Fibroblast of skin of left biceps (primary cell): ENCODE measurements at places on chromosomes 1 and 21.

DNA sequence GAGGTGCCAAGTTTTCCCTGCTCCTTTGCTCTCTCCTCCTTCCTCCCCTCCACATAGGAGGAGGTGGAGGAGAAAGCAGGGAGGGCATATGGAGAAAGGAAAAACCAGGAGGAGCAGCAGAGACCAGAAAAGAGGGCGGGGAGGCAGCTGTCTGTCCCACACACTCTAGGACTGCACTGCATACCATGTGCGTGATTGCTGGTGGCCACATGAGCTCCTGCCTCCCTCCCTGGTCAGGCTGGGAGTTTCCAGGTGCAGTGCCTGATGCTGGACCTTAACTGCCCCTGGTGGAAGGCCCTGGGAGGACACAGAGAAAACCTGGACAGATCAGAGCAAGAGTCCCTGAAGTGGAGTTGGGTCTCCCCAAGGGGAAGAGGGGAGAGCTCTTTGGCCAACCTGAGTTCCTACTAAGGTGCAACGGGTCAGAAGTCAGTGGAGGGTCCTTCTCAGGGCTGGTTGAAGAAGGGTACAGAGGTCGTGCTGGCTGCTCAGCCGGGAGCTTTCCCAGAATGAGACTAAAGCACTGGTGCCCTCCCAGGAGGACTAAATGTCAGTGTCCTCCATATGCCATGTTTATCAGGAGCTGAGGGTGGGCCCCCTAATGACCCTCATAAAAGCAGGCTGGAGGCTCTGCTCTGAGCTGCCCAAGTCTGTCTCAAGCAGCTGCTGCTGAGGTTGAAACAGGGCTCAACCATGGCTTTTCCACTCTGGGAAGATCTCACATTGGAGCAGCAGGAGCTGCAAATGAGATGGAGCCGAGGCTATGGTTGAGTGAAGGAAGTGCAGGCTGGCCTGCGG lies 3.5 kb upstream of the LGR6 start:
- no peak for DNase-seq

DNA sequence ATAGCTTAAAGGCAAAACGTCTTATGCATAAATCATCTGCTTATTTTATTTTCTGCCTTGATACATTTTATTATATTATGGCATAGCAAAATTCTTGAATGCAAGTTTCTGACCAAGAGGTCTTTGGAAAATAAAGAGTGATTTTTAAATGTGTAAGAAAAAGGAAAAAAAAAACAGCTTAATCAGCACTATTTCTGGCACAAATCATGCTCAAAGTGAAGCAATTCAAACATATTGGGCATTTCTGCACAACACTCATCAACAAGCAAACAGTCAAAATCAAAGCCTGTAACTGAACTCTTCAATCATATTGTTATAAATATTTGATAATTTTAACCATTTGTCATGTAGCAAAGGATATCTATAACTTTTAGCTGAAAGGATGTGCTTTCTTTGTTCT lies 250.9 kb downstream of the PTPRC start:
- DNase-seq = no peak

- no peak for DNase-seq
Measured at GRCh38 chr1:228763561-228763960, 28.3 kb downstream of the RHOU start.

DNA sequence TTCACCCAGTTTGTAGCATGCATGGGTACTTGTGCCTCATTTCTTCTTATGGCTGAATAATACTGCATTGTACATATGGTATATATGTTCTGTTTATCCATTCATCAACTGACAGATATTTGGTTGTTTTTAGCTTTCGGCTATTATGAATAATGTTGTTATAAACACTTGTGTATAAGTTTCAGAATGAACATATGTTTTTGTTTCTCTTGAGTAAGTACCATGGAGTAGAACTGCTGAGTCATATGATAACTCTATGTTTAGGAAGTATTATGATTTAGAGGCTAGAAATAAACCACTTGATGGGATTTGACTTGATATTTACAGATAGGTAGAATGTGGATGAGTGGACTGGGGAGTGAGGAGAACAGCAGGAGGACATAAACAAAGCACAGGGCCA lies 48.6 kb downstream of the WNT2B start:
- DNase-seq = no peak

GRCh38 chr1:40927781-40928180 lies 51.7 kb upstream of the CTPS1 start:
- no peak for DNase-seq

DNA sequence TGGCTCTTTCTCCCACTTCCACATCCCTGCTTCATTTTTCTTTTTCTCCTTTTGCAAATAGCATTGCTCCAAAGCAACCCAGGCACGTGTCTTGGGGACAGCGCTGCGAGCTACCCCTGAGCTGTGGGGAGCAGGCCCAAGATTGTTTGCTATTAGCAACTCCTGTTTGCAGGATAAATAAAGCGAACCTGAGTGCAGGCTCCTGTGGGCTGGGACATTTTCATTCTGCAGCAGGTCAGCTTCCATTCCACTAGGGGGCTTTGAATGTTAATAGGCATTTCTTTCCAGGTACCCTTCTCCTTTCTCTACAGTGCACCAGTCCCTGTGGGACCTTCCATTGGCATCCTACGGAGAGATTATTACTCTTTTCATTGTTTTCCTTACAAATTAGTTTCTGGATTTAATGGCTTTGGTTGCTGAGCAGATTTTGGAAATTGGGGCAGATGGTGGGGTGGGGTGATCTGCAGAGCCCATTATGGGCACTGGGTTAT lies 54.0 kb downstream of the OLFML3 start:
- DNase-seq = no peak

- no peak for DNase-seq
Measured at GRCh38 chr1:175405766-175406165, 213.2 kb upstream of the KIAA0040 start.

DNA sequence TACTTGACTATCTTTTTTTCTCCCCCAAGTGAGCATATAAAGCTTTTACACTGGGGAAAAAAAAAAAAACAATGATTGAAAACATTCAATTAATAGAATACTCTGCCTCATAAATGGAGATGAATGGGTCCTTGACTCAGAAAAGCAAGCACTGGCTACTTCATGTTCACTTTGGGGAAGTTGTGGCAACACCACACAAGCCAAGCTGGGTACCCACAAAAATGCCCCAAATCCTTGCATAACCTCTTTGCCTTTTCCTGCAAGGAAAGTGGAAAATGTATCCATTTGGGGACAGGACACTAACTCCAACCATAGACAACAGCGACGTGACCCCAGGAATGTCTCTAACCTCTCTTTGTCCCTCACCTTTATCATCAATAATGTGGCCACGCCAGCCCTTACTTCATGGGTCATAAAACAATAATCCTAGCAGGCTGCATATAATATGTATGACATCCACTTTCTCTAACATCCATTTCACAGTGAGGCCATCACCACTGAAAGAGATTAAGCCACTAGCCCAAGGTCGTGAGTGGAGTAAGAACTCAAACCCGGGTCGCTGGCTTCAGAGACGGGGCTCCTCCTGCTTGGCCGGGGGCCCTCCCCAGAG lies 2.3 kb downstream of the ECE1 start:
- no peak for DNase-seq

GRCh38 chr1:16607433-16607851 lies 5.9 kb downstream of the NBPF1 start:
- no peak for DNase-seq

GRCh38 chr1:89659322-89660081 lies 26.6 kb downstream of the LRRC8C start:
- no peak for DNase-seq

DNA sequence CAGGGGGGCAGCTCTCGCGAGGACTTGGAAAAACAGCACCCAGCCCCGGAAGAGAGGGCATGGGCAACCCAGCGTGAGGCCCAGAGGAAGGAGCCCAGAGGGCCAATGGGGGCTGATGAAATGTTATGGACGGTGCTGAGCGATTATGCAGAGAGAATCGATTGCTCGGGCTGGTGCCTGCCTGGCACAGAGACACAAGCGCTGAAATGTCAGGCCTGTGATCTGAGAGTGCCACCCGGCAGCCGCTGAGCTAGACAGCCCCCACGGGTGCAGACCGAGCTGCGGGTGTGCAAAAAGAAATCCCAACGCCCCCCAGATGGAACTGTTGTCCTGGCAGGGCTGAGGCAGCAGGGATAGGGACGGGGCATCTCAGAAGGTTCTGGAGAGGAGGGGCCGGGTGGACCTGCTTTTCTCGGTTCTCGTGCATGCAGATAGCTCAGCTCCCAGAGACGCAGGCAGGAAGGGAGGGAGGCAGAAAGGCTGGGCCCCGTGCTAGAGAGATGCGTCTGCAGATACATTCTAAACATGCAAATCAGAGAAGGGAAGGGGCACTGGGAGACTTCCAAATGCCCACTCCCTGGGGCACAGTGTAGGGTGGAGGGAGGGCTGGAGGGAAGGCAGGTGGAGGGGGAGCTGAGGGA lies 41.5 kb downstream of the TAS1R2 start:
- no peak for DNase-seq

- no peak for DNase-seq
Measured at GRCh38 chr1:54370287-54370989, 35.8 kb downstream of the SSBP3 start.

DNA sequence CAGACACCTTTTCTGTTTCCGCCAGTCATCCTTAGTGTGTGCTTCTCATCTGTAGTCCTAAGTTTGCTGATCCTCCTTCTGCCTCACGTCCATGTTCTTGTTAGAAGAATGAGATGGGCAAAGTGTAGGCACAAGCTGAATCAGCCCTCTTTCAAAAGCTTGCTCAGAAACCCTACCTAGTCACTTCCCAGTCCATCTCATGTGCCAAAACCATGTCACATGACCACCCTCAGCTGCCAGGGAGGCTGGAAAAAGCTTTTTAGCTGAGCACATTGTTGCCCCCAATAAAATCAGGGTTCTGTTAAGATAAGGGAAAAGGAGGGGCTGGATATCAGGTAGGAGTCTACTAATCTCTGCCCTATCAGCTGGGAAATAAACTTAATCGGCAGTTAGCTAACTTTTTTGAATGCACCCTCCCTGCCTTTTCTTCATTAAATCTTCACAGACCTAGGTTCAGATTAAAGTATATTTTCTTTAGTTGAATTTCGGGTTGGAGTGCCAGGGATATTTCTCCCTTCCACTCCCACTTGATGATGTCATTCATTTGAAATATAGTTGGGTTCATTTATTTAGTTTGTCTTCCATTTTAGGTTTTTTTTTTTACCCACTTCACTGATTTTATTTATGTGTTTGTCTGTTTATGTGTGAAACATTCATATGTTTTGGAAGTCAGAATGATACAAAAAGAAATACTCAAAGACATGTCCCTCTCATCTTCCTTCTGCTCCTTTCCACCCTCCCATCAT lies 129.2 kb downstream of the ROR1 start:
- no peak for DNase-seq

GRCh38 chr1:18875107-18875795 lies 15.8 kb upstream of the TAS1R2 start:
- DNase-seq = peak; percentile 31

- DNase-seq = no peak
Measured at GRCh38 chr1:181803421-181803820, 258.1 kb downstream of the ZNF648 start.

DNA sequence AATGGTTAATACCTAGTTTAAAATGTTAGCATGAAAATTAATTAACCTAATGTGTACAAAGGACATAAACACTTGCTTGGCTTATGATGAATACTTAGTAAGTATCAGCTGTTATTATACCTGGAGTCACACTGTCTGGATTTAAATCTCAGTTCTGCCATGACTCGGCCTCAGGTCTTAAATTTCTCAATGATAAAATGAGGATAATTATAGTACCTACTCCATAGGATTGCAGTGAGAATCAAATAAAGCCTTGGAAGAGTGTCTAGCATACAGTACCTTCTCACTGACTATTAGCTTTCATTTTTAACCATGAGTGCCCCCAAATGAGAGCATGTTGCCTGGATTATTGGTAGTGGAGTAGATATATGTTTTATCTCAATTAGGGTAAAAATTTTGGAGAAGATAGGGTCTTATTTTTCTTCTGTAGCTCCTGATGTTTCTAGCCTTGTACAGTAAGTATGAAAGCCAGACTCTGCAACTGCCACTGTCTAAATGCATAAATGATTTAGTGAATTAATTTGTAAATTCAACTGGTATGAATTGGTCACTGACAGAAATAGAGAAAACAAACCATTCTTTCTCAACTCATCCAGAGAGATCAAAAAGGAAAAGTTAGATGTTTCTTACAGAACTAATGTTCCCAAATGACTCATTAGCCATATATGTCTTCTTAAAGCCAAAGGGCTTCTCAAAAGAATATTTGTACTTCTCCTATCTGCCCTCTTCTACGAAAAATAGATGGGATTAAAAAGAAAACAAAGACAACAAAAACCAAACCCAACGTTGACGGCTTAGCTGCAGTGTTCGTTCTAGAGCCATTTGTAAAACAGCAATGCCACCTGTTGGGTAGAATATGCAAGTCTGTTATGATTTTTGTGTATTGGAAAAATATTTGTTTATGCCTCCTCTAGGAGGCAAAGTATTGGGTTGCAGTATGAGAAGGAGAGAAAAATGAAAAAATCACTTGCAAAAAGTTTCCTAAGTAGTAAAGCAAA lies 53.8 kb upstream of the MROH9 start:
- no peak for DNase-seq
